Effector CD4-positive, alpha-beta T cell (primary cell): ENCODE measurements at places on chromosomes 16 and 17.
A peak's percentile ranks its signal among the peaks of the same experiment; 100 is the strongest.

DNA sequence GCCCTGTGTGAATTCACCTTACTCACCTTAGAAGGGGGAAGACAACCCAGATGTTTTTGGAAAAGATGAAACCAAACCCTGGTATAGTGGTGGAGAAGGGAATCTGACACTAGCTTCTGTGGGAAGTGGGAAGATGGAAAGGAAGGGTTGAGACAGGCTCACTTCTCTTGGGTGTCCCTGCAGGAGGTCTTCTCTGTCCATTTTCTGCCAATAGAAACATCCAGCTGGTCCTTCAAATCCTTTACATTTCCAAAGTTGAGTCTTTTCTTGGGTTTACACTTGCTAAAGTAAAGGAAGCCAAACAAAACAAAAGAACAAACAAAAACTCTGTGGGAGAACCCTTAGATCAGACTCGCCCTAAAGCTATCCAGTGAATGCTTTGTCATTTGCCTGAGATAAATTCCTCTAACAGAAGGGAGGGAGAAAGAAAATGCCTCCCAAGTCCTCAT is 10.2 kb downstream of the HOXB1 start:
- DNase-seq: no peak

GRCh38 chr16:65222536-65222935 is 100.7 kb upstream of the CDH11 start:
- DNase-seq: no peak

GRCh38 chr17:78168242-78168902 is at the start of gene SYNGR2:
Gene SYNGR2 (plus strand): TSS chr17:78168581. CDS start chr17:78168617, 36 bp downstream.
- peak; percentile 81 for DNase-seq

DNA sequence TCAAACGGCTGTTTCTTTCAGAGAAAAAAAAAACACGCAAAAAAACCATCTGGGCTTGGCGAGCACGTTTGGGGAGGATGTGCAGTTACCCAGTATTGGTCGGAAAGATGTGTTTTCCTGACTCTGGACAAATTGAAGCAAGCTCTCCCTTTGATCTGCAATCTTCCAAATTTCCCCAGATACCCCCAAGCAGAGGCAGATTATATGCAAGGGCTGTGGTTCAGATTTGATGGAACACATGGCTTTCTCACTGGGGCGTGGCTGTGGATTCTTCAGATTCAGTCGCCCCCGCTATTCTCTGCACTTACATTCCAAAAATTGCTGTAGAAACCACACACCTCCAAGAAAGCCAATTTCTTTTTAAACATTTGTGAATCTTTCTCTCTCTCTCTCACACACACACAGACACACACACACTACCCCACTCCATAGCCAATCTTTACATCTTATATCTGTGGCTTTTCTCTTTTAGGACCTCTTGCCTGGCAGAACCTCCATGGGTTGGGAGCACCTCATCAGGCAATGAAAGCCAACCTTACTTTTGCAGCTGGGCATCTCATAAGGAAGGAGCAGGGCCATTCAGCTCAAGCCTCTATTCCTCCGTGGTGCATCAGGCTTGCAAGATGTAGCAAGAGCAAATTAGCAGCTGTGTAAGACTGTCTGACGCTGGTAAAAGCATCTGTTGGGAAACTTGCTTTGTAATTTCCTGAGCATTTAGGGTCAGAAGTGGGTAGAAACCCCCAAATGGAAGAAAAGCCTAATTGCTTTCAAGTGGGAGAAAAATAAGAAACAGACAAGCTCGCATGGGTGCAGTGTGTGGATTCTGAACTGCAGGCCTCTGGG is 103.9 kb upstream of the FAM20A start:
- DNase-seq: no peak

DNA sequence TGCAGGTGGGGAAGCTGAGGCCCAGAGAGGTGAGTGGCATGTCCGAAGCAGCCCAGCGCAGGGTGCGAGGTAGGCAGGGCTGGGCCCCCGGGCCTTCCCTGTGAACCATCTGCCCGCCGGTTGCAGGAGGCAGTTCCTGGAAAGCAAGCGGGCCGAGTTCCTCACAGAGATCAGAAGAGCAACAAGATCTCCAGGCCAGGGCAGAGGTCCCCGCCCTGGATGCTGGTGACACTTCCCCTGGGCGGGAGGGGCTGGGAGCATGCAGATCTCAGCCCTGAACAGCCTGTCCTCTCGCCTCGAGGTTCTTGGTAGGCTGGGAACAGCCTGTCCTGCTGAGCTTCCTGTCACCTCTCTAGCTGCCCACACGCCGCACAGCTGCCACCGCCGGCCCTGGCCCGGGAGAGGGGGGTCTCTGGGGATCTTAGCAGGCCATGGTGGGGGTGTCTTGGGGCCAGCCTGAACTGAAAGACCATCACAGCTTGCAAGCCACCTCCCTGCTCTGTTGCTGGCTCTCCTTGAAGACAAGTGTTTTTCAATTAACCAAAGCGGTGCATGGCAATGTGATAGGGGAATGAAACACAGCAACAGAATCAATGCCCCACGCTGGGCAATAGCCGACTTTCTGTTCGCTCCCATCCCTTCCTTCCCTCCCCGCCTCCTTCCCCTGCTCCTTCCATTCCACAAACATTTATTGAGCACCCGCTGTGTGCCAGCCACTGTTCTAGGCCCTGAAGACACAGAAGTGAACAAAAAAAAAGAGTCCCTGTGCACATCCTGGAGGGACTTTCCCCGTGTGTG is 31.7 kb downstream of the SOCS1 start:
- DNase-seq: peak; percentile 27

DNA sequence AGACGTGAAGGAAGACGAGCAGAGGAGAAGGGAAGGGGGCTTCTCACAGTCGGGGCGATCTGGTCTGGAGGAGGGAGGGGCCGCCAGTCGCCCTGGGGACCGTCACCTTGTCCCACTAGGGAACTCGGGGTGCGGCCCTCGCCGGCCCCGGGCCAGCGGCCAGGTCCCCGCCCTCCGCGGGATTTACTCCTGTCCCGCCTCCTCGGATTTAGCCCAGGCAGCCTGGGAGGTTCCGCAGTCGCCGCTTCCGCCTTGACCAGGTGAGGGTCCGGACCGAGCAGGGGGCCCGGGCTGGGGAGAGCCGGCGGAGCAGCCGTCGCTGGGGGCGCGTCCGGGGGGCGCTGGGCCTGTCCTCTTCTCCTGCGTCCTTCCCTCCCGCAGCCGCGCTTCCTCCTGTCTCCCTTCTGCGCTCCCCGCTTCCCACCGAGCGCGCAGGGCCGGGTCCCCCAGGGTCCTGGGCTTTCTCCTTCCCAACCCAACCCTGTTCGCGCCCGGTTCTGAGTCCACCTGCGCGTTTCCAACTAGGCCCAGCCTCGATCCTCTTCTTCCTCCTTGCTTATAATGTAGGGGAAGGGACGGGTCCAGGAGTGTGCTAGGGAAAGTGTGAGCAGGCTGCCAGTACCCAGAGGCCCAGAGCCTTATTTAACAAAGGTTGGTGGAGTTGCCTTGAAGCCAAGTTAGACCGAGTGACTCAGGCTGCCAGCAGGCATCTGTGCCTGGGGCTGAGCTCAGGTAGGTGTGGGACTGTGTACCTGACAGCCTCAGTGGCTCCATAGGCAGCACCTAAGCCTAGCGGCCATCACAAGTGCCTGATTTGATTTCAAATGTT is at the start of gene TNK1:
Gene TNK1 (plus strand): TSS at position 235 of the 829 bp plus-strand sequence. CDS start 1,838 bp downstream, outside the sequence.
- no peak for DNase-seq

DNA sequence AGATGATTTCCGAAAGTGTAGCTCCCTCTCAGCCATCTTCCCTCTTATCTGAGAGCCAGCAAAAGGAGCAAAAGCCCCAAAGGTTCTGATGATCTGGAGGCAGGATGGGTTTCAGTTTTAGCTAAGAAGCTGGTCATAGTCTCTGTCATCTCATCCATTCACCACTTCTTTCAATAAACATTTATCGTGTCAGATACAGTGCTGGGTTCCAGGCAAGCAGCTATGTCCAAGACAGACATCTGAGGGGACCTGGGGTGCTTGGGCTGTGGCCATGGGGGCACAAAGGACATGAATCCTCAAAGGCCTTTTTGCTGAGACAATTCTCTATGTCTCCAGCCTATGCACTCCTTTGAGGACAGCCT is 1.0 kb upstream of the ETV4 start:
- no peak for DNase-seq
